Skeletal muscle cell (primary cell): ENCODE measurements at places on chromosomes 5 and 9.

DNA sequence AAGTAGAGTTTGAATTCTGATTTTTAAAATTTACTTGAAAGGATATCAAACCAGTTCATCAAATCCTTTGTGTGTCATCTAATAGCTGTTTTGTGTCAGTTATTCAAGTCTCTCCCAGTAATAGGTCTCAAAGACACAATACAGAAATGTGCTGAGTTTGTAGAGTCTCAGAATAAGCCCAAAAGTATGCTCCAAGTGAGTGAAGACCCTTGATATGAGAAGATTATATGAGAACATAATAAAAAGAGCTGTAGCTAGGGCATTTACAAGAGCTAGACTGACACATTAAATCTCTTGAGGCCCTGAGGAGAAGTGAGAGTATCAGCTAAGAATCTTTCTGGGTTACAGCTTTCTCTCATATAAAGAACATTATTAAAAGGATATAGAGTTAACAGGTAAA is 721.0 kb upstream of the ARRDC3 start:
- no peak for DNase-seq

DNA sequence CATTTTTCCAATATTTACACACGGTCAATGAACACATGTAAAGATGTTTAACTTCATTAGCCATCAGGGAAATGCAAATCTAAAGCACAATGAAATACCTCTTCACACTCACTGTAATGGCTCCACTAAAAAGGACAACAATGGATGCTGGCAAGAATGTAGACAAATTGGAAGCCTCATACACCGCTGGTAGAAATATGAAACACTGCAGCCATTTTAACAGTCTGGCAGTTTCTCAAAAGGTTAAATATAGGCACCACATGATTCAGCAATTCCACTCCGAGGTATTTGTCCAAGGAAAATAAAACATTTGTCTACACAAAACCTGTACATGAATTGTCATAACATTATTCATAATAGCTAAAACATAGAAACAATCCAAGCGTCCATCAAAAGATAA is 20.0 kb downstream of the RNF145 start:
- no peak for DNase-seq

- DNase-seq: no peak
Measured at GRCh38 chr5:69414885-69415583, at the start of gene MARVELD2. Gene MARVELD2, plus strand, starts transcription at chr5:69415116. Its CDS starts 4,270 bp downstream, at chr5:69419386.

- no peak for DNase-seq
Measured at GRCh38 chr9:123798195-123798594, 131.7 kb downstream of the DENND1A start.

DNA sequence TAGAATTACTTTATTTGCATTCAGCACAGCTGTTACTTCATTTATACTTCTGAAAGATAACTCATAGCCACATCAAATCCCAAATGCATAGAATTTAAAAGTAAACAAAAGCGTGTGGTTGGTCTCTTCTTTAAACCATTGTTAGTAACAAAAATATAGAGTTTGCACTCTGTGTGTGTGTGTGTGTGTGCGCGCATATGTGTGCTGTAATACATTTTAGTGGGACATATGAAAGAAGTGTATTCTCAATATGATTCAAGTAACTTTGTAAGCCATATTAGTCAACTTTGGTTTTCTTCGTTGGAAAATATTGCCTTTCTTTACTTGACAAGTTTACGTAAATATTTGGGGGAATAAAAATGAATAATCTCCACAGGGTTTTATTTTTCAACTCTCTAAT is 106.1 kb upstream of the PRRC1 start:
- DNase-seq: no peak

GRCh38 chr9:124290053-124290591 is 32.4 kb downstream of the NEK6 start:
- DNase-seq: no peak

GRCh38 chr5:13252699-13253098 is 691.8 kb downstream of the DNAH5 start:
- no peak for DNase-seq

- DNase-seq: peak; percentile 42
Measured at GRCh38 chr9:108296056-108296455, 559.7 kb downstream of the ACTL7B start.

DNA sequence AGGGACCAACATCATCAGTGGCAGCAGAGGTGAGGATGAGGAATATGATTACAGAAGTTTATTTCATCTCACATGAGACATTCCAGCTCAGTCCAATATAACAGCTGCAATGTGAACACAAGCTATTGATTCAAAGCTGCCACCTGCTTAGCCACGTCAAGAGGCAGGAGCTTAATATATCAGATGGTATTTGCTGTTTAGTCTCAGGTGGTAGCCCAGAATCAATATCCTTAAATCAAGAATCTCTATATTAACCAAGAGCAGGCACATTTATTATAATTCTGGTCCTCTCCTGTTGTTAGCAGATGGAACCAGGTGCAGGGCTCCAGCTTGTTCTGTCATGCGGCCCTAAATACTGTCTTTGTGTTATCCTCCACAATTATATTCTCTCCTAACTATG is 431.6 kb downstream of the ICE1 start:
- no peak for DNase-seq

GRCh38 chr9:126695186-126695585 is 81.5 kb downstream of the LMX1B start:
- DNase-seq: no peak

DNA sequence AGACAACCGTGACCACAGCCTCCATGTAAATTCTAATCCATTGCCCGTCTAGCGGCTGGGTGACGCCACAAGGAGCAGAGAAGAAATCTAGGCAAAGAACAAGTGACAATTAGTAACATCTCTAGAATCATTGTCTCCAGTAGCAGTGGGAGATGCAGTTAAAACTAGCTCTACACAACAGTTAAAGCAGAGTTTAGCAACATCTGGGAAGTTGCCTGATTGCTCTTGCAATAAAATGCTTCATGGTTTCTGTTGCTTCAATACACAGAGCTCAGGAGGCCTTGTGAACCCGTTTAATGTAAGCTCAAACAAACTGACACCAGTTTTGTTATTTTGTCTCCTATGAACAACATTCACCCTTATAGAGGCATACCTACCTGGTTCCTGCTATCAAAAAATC is 369.8 kb upstream of the PDE4D start:
- no peak for DNase-seq

- no peak for DNase-seq
Measured at GRCh38 chr5:153504726-153505125, 14.3 kb downstream of the GRIA1 start.

DNA sequence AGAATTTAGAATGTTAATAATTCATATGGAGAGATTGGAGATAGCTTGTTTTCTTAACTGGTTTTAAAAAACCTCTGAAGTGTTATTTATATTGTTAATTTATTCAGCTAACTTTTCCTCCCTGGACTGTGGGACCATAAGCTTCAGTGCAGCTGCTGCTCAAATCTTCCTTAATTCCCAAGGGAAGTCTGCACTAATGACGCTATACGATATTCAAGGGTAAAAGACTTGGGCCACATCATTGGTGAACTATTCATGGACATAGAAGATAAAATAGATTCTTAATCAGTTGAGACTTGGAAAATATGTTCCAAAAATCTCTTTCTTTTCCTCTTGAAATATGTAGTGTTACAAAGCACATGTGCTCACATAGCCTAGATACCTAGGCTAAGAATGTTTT is 31.1 kb upstream of the GAS1 start:
- DNase-seq: peak; percentile 73

GRCh38 chr5:89450149-89450538 is 567.2 kb upstream of the MEF2C start:
- DNase-seq: no peak

DNA sequence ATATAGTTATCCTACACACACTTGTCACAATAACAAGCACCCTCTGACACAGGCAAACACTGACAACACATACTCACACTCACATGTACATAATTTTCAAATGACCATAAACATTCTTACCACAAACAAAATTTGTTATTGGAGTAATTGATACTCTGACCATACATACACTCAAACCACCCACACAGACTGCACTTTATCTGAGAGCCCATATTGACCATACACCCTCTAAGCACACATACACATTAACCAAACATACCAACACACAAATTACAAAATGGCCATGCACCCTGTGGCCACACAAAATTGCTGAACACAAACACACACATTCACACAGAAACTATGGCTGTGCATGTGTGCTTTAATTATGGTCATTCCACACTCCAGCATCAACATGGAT is 79.1 kb upstream of the FAM120A start:
- no peak for DNase-seq

DNA sequence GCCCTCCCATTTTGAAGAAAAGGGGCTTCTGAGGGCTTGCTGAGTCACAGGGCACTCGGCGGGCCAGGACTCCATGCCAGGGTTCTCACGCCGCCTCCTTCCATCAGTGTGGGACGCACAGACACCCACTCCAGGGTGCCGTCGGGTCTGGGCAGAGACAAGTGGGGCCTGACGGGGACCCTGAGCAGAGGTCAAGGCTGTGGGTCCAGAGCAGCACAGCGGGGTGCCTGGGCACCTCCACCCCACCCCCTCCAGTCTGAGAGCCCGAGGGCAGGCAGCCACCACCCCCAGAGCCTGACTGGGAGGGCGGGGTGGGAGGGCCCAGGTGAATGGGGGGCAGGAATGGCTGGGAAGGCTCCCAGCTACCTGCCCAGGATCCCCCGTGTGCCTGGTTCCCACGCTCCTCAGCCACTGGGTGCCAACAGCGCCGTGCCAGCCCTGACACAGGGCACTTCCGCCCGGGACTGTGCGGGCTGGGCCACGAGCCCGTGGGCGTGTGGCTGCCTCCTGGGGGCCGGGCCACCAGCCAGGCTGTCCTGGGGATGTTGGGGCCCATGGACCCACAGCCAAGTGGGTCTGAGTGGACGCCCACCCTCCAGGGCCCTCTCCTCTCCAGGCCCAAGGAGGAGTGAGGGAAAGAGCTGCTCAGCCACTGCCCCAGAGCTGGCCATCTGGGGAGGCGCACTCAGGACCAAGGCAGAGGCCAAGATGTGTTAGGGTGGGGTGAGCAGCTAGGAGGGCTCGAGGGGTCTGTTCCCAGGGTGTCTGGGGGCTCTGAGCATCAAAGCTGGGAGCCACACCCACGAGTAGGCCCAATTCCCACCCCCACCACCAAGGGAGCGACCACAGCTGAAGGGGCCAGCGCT is 10.1 kb upstream of the NRARP start:
- no peak for DNase-seq

DNA sequence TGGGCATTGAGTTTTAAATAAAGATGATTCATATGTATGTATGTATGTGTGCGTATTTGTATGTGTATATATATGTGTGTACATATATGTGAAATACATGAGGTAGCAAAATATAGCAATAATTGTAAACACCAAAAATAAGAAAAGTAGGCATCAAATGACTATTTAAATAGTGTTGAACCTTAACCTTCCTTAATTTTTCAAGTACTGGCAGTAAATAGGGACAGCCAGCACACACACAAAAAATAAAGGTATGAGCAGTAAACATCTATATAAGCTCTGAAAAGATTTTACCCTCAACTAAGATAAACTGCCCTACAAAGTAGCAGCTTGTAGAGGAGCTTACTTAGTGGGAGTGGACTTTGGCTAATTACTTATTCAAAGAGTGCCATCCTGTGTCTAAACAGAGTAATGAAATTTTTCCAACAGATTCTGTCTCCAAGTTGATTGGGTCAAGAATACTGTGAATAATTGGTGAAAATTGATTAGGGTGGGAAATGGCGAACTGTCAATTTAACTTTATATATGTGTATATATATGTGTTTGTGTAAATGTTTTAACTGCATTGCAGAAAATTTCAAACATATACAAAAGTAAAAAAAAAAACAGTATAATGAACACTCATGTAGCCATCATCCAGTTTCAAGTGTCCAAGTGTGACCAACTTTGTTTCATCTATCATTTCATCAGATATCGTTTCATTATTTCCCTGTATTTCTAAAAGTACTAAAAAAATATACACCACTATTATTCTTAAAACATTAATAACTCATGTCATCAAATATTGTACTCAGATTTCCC is 2.0 kb upstream of the ADAMTS6 start:
- peak; percentile 57 for DNase-seq

DNA sequence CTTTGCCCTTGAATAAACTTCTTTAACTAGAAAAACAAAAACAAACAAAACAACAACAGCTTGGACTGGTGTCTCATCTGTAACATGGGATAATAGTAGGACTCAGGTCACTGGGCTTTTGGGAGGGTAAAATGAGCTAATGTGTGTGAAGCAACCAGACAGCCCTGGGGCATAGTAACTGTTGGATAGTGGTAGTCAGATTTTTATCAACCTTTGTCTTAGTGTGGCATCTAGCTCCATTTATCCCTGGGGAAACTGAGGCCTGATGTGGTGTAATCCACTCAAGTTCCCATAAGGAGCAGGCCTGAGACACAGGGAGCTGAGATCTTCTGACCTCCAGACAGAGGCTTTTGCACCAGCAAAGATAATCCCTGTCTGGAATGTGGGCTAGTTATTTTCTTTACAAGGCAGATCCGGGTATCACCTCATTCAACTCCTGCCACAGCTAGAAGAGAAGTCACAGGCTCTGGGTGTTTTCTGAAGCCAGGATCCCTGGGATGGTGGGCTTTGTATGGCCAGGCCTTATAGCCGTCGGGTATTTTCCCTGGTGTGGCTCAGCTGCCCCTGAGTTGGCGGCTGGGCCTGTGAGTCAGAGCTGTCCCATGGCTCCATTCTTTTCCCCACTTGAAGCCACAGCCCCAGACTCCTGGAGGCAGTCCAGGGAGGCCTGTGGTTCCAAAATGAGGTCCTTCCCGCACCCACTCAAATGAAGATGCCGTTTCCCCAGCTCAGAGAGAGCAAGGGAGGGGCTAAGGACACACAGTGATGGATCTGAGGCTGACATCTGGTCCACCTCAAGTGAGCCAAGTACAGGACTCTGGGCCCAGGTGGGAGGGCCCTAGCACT is 26.1 kb upstream of the CSF1R start:
- peak; percentile 77 for DNase-seq

- no peak for DNase-seq
Measured at GRCh38 chr9:130053504-130054324, at the start of gene GPR107. Gene GPR107, plus strand, starts transcription at chr9:130053906. Its CDS starts 27 bp downstream, at chr9:130053933.

DNA sequence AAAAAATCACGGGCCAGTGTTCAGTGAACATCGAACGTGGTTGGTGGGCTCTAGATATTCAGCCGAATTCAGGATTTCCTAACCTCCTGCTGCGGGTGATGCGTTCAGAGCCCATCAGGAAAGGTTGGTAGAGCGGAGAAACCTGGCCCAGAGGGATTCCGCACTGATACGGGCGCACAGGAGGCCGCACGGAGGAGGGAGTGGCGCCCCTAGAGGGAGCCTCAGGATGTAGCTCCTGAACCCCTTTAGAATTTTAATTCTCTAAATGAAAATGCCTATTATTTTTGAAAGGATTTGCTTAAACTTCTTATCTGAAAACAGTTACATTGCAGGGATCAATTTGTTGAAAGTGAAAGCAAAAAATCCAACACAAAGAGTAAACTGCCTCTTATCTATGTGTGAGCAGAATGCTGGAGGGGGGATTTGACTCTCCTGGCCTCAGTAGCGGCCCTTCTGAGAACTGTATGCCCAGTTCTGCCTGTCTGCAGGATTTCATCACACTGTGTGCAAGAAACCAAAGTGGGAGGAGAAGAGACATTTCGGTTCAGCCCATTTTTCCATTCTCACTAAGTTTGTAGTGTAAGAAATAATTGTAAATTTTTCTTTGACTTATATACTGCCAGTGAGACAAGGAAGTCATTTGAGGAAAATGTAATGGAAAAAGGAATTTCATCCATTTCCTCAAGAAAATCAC is 75.9 kb downstream of the TENT4A start:
- no peak for DNase-seq

GRCh38 chr9:74120470-74120869 is 376.7 kb upstream of the RORB start:
- no peak for DNase-seq

GRCh38 chr5:38500573-38501260 is 55.7 kb downstream of the LIFR start:
- peak; percentile 21 for DNase-seq

- DNase-seq: no peak
Measured at GRCh38 chr9:79312686-79313421, 258.9 kb upstream of the TLE4 start.

GRCh38 chr9:4515958-4516375 is 25.7 kb downstream of the SLC1A1 start:
- DNase-seq: no peak
